ENCODE measurements at places on chromosomes 16 and 17.

- no peak for DNase-seq
Measured at GRCh38 chr16:86530251-86531190, 20.2 kb downstream of the FOXF1 start.

DNA sequence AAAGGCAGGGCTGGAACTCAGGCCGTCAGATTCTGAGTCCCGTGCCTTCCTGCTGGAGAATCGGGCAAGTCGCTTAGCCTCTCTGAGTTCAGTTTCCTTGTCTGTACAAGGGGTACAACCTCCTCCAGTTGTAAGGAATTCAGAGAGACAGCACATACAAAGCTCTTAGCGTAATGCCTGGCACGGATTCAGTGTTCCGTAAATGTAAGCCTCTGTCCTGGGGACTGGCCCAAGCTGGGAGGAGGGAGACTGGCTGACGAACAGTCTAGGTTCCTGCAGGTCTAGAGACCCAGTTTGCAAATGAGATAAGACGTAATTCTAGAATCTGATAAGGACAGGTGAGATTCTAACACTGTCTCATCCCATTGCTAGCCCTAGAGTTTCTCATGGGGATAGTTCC is 9.9 kb downstream of the METTL22 start:
- no peak for DNase-seq

DNA sequence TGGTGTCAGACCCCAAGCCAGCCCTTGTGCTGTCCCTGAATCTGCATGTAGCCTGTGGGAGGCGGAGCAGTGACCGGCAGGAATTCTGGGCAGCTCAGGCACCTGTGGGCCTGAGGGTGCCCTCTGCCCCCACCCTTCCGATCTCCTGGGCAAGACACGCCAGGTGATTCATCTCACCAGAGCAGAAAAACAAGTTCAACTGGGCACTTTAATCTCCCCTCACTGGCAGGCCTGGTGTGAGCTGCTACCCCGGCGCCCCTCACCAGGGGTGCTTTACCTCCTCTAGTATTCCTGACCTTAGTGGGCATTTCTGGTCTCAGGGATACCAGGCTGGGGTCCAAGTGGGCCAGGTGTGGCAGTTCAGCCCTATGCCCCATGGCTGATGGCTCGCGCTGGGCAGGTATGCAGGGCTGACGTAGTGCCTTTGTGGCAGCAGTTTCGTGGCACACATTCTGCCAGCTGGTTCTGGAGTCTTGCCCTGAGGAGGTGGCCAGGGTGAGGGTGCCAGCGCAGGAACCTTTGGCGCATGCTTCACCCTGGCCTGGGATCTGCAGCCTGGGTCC is 6.0 kb downstream of the ERBB2 start:
- DNase-seq: no peak

DNA sequence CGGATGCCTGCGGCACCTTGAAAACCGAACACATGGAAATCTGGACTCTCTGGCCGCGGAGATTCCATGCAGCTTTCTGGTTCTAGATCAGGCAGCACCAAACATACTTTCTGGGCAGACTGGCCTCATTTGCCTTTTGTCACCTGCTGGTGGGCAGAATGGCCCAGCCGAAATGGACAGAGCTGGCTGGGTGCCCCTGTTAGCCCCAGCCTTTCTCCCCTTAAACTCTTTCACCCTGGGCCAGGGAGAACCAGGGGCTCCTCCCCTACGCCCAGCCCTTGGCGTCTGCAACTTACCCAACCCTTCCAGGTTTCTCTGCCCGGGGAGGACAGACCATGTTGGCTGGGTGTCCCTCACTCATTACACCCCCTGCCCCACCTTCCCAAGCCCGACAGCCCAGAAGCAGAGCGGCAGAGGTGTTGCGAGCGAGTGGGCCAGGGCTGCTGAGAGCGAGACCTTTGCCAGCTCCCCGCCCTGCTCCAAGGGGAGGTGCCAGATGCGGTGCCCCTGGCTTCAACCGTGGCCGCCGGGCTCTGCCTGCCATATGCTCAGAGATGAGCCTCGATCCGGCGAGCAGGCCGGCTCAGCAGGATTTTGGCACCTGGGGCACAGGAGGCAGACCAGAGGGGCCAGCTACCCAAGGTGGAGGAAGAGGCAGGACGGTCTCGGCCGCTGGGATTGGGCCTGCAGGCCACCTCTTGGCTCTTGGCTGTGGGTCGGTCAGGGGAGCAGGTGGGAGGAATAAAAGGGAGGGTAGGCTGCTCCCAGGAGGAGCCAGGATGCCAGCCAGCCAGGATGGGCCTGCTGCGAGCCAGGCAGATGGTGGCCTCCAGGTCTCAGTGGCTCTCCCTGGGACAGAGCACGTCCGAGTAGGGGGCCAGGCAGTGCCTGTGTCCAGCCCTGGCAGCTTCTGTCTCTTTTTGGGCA is 191.3 kb downstream of the NTN1 start:
- DNase-seq: no peak
